HCT116 (cell line): ENCODE measurements at places on chromosomes 6 and 20.

GRCh38 chr20:50136822-50137599, 16.5 kb downstream of the PEDS1 start:
- DNase-seq, result no peak

- no peak for DNase-seq
Measured at GRCh38 chr6:119683031-119683430, 333.5 kb upstream of the MAN1A1 start.

- no peak for DNase-seq
Measured at GRCh38 chr20:38106461-38106860, 58.6 kb downstream of the TGM2 start.

DNA sequence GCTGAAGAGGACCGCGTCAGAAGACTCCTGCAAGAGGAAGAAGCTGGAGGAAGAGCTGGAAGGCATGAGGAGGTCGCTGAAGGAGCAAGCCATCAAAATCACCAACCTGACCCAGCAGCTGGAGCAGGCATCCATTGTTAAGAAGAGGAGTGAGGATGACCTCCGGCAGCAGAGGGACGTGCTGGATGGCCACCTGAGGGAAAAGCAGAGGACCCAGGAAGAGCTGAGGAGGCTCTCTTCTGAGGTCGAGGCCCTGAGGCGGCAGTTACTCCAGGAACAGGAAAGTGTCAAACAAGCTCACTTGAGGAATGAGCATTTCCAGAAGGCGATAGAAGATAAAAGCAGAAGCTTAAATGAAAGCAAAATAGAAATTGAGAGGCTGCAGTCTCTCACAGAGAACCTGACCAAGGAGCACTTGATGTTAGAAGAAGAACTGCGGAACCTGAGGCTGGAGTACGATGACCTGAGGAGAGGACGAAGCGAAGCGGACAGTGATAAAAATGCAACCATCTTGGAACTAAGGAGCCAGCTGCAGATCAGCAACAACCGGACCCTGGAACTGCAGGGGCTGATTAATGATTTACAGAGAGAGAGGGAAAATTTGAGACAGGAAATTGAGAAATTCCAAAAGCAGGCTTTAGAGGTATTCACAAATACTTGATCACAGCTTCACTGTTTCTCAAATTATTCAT, 8.9 kb upstream of the SNRNP48 start:
- DNase-seq, result no peak

GRCh38 chr6:2471472-2471871, 226.1 kb upstream of the GMDS start:
- no peak for DNase-seq

DNA sequence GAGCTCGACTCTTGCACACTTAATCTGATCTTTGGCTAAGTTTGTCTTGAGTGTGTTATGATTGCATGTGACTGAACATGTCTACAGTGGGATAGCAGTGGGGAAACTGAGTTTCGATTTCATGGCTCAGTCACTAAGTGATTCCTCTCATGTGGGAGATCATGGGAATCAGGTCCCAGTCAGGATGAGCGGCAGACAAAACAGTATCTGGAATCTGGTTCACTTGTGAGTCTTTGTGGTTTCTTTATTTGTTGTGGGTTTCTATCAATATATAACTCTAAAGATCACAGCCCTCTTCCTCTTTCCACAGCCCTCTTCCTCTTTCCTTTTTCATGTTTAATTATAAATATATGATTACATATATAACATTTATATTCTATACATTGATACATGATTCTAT, 4.0 kb downstream of the RPP21 start:
- no peak for DNase-seq

DNA sequence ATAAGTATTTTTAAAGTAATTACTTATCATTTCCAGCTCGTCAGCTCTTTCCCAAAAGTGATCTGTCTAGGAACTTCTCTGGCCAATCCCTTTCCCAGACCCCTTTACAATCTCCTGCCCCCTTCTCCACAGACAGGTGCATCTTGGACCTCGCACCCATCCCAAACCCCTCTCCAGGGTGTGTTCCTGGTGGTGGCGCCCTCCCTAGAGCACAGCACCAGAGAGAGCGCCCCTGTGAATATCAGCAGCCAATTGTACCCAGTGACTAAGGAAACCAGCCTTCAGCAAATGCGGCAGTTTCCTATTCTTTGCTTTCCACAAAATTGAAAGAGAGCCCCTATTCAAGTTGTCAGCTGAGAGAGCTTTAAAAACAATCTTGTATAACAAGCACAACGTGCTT, 157.7 kb downstream of the RNASET2 start:
- no peak for DNase-seq

DNA sequence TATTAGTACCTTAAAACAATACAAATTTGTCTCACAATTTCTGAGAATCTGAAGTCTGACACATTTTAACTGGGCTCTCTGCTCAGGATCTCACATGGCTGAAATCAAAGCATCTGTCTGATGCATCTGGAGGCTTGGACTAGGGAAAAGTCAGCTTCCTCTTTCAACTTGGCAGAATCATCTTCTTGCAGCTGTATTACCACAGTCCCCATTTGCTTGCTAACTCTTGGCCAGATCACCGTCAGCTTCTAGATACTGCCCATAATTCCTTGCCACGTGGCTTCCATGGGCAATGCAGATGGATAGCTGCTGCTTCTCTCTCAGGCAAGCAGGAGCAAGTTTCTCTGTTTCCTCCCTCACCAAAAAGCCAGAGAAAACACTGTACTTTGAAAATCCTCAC, 1106.4 kb upstream of the CITED2 start:
- DNase-seq, result no peak

GRCh38 chr20:9488063-9488462, 26.3 kb upstream of the LAMP5 start:
- no peak for DNase-seq

- DNase-seq, result no peak
Measured at GRCh38 chr20:1125277-1125676, 6.9 kb downstream of the PSMF1 start.

- DNase-seq, result no peak
Measured at GRCh38 chr6:36318690-36319435, 17.8 kb downstream of the BNIP5 start.

DNA sequence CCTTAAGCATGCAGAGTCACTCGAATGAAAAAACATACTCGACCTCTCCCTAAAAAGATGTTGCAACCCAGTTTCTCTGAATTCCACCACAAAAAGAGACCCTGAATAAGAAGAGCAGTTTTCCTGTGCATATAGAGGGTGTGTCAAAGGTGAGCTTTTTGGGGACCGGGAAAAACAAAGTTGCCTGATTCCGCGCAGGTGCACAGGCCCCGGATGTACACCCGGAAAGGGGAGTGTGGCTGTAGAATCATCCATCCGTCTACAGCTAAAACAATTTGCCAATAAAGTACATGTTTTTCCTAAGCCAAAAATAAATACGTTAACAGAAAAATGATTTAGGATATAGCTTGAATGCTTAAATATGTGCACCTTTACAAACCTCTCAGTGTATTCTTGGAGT, 41.2 kb upstream of the IRF4 start:
- DNase-seq, result no peak

GRCh38 chr20:8342391-8342790, 210.3 kb downstream of the PLCB1 start:
- DNase-seq, result no peak

DNA sequence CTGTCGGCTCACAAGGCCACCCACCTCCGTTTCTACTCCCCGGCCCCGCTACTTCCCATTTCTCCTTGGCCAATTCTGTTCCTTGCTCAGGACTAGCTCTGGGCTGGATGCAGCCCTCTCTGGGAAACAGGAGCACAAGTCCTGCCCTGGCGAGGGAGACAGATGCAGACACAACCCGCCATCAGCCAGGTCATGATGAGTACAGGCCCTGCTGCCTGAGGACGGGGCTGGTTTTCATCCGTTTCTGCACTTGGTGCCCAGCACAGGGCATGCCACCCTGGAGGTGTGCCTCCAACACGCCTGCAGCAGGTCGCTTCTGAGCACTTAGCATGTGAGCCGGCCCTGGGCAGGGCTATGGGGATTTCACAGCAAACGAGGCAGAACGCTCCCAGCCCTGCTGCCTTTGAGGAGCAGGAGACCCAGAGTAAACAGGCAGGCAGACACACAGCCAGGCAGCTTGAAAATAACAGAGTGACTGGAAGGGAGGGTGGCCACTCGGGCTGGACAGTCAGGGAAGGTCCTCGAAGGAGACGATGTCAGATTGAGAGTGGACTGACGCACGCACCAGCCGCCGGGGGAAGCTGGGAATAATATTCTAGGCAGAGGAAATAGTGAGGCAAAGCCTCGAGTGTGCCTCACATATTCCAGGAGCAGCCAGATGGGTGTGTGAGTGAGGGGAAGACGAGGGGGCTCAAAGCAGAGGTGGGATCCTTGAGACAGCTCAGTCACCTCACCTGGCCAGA, 21.2 kb upstream of the VSTM2L start:
- DNase-seq, result no peak

DNA sequence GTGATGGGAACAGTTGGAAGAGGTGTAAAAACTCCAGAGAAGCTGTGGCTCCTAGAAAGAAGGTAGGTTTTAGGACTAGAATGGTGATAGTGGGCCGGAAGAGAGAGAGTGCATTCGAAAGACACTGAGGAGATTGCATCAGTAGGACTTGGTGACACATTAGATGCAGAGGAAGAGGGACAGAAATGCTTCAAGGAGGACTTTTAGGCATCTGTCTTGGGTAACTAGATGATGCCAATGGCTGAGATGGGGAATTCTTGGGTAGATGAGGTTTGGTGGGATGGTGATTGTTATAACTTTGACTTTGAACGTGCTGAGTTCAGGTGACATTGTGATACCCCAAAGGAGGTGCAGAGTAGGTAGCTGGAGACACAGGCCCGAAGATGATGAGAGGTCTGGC, 196.5 kb downstream of the GMPR start:
- DNase-seq, result no peak

- no peak for DNase-seq
Measured at GRCh38 chr6:32181915-32182529, 2.0 kb downstream of the AGER start.

GRCh38 chr6:27847706-27848105, 64.5 kb downstream of the OR2B2 start:
- DNase-seq, result no peak

DNA sequence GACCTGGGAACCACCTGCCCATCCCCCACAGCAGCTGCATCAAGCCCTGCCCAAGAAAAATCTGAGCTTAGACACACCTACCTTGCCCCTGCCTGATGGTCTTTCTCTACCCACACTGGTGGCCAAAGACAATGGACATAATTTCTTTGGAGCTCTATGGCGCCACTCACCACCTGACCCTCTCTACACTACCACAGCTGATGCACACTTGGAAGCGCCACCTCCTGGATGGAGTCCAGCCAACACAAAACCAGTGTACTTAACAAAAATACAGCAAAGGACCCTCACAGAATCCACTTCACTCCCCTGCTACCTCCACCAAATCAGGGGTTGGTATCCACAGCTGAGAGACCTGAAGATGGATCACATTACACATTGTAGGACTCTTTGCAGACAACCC, 39.7 kb upstream of the CLVS2 start:
- DNase-seq, result no peak

DNA sequence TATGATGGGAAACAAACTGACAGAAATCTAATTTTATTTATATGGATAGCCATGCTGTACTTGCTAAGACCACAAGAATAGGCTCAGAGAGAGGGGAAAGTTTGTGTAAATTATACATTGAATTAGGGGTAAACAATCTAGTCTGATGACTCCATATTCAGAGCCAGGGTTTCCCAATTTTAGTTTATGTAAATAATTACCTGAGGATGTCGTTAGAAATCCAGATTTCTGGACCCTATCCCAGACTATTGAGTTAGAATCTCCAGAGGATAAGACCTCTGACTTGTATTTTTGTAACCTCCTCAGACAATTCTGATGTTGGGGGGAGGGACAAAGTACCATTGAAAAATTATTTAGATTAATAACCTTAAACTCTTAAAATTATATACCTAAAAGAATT, 18.3 kb downstream of the ACSS2 start:
- DNase-seq, result no peak

GRCh38 chr6:135008072-135008940, 46.3 kb downstream of the HBS1L start:
- no peak for DNase-seq

- no peak for DNase-seq
Measured at GRCh38 chr6:40778918-40779317, 191.8 kb upstream of the LRFN2 start.

DNA sequence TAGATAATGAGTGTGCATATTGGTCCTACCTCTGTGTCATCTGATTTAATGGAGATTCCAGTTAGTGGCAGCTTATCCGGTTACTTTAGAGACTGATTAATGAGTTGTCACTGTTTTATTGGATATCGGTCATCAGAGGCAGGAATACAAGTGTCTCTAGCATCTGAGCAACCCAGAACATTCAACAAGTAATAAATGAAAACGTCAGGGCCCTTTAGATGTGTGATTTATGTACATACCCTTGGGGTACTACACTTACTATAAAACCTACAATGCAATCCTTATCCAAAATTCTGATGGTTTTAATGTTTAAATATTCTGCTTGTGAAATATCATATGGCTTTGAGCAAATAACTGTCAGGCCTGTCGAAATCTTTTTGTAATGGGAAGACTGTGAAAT, 1117.9 kb upstream of the FLRT3 start:
- DNase-seq, result no peak

- DNase-seq, result no peak
Measured at GRCh38 chr6:159971341-159972178, 2.7 kb downstream of the IGF2R start.

- DNase-seq, result no peak
Measured at GRCh38 chr6:50591135-50591534, 122.2 kb upstream of the TFAP2D start.

DNA sequence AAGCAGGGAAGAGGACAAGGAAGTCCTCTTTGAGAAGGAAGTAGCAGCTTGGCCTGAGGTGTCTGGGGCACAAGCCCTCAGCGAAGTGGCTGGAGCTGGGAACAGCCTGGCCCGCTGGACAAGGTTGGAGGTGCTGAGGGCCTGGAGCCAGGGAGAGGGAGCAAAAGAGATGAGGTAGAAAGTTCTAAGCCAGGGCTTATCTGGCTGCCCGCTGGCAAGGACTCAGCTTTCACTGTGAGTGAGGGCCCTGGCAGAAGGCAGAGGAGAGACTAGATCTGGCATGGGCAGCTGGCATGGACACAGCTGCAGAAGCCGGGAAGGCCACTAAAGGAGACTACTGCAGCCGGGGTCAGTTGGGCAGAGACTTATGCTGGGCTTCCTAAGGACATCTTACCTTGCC, 21.8 kb upstream of the PCMTD2 start:
- no peak for DNase-seq

- no peak for DNase-seq
Measured at GRCh38 chr6:21597801-21598673, 4.5 kb downstream of the SOX4 start.

GRCh38 chr6:56364827-56365339, 117.5 kb upstream of the COL21A1 start:
- DNase-seq, result no peak

DNA sequence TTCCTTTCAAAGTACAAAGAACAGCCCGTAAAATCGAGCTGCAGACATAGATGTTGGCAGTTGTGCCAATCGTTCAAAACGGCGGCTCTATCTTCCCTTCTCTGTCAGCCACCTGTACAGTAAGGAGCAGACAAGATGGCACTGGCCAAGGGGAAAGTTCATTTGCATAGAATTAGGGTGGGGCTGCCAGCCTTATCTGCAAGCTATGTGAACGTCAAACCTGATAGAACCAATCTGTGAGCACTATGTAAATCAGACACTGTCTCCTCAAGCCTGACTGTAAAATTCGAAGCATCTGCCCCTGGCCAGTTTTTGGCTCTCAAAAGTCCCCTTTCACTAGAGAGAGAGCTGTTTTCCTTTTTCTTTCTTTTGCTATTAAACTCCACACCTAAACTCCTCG, 374.5 kb downstream of the EPM2A start:
- DNase-seq, result no peak

- DNase-seq, result no peak
Measured at GRCh38 chr6:169291646-169292337, 38.1 kb upstream of the THBS2 start.

GRCh38 chr6:34374508-34374907, 18.0 kb downstream of the NUDT3 start:
- no peak for DNase-seq
